Jurkat, Clone E6-1 (cell line): ENCODE measurements at places on chromosomes 7 and 10.

GRCh38 chr7:139714163-139714901 lies 63.5 kb downstream of the HIPK2 start:
- no peak for DNase-seq

- no peak for DNase-seq
Observed at GRCh38 chr7:120445276-120445675, 172.3 kb downstream of the KCND2 start.

DNA sequence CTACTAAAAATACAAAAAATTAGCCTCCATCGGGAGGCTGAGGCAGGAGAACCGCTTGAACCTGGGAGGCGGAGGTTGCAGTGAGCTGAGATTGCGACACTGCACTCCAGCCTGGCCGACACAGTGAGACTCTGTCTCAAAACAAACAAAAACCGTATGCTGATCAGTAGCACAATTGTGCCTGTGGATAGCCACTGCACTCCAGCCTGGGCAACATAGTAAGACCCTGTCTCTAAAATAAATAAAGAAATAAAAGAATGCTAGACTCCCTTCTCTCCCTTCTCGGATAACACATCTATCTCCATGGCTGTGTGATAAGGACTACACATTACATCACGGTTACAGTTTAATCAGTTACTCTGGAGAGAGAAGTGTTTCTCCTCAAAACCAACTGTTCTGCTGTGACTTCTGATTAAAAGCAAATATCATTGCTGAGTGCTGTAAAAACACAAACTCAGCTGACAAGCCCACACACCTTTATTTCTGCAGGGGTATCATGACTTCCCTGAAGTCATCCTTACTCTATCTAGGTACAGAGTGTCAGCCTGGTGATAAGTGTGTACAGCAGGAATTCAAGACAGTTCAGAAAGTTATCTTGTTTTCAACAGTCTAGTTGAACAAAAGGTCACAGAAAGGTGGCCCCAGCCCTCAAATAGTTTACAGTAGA lies 5.3 kb upstream of the ARHGAP19 start:
- DNase-seq: no peak

DNA sequence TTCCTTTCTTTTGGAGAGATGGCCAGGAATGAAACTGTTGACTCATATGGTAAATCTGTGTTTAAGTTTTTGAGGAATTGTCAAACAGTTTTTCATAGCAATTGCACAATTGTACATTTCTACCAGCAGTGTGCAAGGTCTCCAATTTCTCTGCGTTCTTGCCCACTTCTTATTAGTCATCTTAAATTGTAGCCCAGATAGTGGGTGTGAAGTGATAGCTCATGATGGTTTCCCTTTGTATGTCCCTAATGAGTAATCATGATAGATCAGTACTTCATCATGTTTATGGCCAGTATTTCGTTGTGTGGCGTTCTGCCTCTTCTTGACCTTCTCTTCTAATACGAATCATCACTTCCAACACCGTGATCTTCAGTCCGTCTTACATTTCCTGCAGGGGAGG lies 136.3 kb downstream of the DOCK1 start:
- no peak for DNase-seq

DNA sequence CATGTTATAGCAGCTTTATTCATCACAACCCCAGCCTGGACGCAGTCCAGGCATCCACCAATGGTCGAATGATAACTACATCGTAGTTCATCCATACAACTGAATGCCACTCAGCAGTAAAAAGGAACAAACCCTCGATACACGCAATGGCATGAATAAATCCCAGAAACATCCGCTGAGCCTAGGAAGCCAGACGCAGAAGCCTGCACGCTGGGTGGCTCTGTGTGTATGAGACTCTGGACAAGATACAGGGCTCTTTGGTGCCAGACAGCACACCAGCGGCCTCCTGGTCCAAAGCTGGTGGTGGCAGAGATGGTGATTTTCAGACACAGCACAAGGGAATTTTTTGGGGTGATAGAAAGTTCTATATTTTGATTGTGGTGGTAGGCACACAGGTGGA lies 10.0 kb upstream of the CRYGN start:
- DNase-seq: no peak

GRCh38 chr10:17580885-17581284 lies 36.3 kb downstream of the HACD1 start:
- DNase-seq: no peak

DNA sequence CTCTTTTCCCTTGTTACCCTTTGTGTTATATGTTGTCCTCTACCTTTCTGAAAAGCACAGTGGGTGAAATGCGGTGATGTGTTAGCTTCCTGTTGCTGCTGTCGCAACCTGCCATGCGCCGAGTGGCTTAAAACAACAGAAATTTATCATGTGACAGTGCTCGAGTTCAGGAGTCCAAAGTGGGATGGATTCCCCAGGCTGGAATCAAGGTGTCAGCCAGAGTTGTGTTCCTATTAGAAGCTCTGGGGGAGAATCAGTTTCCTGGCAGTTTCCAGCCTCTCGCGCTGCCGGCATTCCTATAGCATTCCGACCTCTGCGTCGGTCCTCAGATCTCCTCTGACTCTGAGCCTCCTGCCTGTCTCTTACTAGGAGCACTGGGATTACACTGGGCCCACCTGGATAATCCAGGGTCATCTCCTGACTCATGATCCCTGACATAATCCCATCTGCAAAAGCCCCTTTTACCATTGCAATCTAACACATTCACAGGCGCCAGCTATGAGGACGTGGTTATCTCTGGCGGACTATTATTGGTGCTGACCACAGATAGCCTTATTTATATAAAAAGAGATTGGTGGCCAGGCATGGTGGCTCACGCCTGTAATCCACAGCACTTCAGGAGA lies 207.5 kb downstream of the CUX1 start:
- DNase-seq: no peak

GRCh38 chr7:154947604-154948003 lies 55.3 kb downstream of the PAXIP1 start:
- DNase-seq: no peak

DNA sequence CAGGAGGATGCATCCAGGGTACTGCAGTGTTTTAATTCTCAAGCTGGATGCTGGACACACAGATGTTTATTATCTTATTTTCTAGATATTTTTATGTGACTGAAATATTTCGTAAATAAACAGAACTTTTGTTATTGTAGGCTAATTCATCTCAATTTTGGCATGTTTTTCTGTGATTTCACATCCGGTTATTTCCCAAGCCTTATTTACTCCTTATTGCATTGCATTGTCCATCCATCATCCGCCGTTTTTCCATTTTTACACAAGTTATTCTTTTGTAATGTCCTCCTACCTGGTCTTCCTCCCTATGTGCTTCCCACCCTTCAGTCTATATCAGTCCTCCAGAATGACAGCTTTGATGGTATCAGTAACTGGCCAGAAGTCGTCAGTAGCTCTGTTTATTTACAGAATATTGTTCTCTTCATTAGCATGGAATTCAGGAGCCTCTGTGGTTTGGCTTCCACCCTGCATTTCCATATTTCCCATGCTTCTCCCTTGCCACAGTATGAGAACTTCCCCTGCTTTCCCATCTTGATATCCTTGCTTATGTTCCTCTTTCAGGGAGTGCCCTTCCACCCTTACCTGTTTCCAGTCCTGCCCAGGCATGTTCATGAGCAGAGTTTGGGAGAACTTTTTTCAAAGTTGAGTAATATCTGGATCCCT lies 16.1 kb downstream of the GNAI1 start:
- no peak for DNase-seq

DNA sequence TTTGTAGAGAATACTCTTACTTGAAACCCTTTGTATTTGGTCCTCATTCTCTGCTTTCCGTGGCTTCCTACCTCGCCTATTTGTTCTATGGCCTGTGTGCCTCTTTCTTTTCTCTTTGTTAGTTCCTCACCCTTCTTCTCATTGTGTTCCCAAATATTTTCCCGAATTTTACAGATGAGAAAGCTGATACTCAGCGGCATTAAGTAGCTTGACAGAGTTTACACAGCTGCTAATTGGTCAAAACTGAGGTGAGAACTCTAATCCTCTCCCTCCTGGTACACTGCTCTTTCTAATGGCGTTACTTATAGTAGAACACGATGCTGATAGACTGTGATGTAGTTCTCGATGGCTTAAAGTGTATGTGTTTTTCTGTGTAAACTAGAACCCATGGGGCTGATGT lies 80.7 kb upstream of the HDAC9 start:
- DNase-seq: no peak

DNA sequence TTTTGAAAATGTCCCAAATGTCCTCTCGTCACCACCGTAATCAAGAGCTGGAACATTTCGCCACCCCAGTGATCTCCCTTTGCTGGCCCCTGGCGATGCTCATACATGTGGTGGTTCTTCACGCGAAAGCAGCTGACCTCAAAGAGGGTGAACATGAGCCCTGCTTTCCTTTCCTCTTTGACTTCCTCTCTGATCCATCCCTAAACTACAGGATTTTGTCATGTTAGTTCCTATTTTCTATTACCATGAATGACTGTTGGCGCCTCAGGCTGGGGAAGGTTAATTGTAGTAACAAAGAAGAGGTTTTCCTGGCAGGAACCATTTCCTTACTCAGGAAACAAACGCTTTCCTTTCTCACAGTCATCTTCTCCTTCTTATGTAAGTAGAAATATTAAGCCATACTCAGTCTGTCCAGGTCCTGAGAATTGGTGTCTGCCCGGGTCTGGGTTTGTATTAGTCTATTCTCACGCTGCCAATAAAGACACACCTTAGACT lies 114.5 kb downstream of the INSYN2A start:
- DNase-seq: no peak

DNA sequence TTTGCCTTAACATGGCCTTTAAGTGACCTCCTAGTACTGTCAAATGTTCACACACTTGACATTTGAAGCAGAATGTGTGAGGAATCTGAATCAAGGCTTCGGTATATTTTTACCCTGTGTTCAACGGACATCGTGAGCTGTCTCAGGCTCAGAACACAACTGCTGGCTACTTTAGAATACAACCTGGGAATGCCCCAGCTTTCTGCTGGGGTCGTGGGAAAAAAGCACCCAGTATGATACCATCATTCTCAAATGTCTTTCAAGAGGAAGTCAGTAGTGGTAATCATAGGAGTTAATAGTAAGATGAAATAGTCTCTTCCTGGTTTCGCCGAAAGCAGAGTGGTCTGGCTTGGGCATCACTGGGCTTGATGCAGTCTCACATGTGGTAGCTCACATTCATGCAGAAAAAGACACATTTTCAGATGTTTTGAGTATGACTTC lies 67.2 kb downstream of the CREB5 start:
- DNase-seq: no peak

GRCh38 chr10:114024876-114025610 lies 18.6 kb upstream of the ADRB1 start:
- DNase-seq: peak; percentile 73

DNA sequence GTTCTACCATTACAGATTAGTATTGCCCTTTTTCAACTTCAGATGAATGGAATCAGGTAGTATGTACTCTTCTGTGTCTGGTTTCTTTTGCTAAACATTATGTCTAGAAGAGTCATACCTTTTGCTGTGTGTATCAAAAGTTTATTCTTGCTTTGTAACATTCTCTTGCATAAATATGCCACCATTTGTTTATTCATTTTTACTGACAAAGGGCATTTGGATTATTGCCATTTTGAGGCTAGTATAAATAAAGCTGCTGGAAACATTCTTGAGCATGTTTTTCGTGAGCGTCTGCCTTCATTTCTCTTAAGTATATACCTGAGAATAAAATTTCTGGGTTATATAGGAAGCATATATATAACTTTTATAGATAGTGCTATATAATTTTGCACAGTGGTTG lies 121.7 kb upstream of the CSTF2T start:
- no peak for DNase-seq

DNA sequence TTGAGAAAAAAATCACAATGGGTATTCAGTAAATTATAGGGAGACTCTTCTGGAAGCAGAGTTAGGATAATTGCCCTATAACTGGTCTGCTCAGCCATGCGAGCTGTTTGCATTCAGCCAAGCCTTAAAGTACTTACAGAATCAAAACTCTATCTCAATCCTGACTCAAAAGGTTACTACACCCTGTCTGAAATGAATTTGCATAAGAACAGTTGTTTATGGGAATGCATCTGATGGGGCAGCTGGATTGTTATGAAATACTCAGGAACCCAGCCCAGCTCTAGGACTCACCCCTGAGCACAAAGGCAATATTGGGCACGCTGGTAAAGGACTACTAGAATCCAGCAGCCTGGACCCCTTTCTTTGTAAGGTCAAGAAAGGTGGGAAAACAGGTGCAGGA lies 38.8 kb downstream of the AKR1B15 start:
- DNase-seq: no peak

DNA sequence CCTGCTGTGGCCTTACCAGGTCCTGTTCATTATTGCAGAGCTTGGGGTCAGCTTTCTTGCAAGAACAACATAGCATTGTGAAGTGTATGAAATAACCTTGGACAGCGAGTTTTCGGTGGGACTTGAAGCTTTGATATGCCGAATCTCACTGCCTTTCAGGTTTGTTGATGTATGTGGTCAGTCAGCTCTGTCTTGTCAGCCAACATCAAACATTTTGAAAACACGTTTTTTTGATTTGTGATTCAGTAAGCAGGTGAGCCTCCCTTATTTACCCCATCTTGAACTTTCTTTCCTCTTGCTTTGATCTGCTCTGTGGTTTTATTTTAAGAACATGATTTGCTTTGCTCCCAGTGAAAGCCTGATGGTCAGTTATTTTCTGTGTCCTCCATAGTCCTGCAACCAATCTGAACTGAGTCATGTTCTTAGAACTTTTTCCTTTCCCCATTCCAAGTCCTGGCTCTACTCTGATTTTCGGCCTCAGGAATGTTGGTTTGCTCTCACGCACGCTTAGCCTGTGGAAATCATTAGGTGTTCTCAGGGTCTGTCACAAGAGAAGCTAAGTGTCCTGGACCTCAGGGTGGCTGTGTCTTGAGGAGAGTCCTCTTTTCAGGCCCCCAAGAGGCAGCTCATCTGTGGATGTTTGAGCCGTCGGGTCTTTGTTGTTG lies 8.7 kb downstream of the WBP1L start:
- DNase-seq: no peak

DNA sequence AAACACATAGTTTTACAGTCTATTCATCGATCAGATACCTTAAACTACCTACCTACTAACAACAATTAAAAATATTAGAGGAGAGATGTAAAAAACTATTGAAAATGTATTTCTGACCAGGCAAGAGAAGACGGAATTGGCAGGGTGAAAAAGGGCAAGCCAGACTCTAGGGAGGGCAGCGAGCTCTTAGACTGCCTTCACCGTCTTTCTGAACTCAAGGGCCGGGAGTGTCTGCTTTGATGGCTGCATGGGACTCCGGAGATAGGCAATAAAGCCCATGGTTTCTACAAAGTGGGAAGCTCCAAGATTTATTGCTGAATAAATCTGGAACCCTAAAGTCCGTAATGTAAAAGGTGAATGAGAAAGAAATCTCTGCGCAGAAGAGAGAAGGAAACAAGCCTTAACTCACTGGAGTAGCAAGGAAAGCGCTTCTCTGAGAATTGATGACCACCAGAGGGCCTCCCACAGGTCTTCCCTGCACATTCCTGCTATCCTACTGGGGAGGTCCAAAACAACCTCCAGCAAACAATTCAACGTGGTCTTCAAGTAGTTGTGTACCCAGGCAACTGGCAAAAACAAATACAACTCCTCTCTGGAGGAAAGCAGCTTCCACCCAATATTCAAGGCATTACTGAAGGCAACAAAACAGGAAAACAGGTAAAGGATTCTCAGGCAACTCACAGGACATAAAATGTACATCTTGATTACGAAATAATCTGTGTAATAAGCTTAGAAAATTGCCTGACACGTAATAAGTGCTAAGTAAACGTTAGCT lies 181.3 kb downstream of the SDK1 start:
- DNase-seq: peak; percentile 8
